ENCODE measurements at places on chromosomes 4 and X.

GRCh38 chrX:22527302-22527701 lies 254.6 kb downstream of the CBLL2 start:
- no peak for DNase-seq

- DNase-seq, result no peak
Observed at GRCh38 chr4:114311787-114312186, 286.8 kb upstream of the UGT8 start.

DNA sequence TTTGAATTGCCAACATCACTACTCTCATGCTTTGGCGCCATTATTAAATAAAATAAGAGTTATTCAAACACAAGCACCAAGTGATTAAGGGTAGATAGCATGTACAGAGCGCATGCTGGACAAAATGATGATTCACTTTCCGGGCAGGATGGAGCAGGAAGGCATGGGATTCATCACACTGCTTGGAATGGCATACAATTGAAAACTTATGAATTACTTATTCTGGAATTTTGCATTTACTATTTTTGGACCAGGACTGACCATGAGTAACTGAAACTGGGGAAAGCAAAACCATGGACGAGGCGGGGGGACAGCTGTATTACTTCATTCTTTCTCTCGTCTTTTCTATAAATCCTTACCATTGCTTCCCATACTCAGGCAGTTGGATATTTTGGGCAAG lies 28.5 kb upstream of the FGF5 start:
- DNase-seq, result peak; percentile 98

DNA sequence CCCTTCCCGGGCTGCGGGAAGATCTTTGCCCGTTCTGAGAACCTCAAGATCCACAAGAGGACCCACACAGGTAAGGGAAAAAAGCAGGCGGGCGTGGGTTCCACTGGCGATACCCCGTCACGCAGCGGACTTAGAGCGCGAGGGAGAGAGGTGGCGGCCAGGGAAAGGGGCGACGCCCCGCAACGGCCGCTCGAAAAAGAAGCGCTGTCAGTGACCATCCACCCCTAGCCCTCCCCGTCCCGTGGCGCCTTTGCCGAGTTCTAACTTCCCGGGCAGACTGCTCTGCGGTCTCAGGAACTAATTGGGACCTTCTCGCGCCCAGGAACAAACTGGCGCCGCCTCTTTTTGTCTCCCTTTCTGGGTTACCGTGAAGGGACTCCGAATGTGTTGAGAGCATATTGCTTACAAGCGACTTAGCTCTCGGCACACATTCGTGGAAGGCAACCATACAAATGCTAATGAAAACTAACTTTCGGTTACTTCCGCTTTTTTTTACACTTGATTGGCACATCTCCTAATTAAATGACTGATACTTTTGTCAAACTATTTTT lies 1.8 kb downstream of the ZIC3 start:
- DNase-seq, result no peak

GRCh38 chr4:148225639-148226038 lies 216.6 kb downstream of the NR3C2 start:
- peak; percentile 34 for DNase-seq

- no peak for DNase-seq
Observed at GRCh38 chr4:6197433-6198174, 2.7 kb downstream of the JAKMIP1 start.

DNA sequence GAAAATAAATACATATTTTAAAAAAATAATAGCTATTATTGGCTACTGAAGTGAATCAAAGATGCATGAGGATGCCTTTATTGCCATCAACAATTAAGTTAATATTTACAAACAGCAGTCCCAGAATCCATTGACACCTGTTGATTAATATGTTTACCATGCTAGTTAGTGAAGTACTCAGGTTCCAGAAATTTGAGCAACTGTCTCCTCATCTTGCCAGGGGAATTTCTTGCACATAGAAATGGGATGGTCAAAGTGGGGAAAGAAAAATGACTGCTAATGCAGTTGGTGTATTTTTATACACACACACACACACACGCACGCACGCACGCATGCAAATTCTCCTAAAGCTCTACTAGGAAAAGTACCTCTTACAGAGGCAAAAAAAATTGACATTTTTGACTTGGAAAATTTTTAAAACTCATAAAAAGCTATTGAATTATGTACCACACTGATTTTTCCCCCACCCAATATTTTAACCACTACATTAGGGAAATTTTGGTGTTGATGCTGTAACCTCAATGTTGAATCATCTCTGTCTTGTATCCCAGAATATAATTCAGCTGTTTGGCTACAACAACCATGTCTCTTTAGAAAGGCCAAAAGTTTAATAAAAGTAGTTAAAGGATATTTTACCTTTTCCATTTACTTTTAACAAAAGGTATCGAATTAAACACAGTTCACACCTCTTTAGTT lies 105.3 kb upstream of the TMEM150C start:
- DNase-seq, result no peak

DNA sequence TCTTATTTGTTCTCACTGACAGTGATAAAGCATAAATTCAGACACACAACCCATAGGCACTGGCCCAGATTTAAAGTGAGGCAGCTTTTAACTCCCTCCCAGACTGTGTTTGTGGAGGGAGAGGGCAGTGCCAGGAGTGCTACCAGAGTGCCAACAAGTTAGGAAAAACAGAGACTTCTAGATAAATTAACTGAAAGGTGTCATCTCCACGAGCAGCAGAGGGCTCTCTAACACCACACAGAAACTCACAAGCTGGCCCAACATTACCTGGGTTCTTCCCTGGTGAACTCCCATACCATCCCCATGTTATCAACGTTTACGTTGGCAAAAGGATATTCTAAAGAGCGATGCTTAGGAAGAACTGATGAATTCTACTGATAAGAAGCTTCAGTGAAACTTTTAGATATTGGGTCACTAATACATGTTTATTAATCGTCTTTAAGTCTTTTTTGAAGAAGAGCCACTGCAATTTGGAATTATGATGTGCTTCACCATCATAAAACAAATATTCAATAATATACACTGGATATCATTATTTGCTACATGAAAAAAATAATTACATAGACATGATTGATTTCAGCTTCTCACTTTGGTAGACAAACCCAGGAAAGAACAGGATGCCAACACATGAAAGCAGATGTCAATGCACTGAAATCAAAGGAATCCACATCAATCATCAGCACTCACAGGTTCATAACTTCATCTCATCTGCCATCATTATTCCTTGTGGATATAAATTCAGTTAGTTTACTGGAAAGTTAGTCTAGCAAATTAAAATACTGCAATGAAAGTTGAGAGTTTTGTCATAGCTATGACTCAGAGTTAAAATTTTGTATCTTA lies 121.2 kb upstream of the NAP1L5 start:
- DNase-seq, result peak; percentile 68

DNA sequence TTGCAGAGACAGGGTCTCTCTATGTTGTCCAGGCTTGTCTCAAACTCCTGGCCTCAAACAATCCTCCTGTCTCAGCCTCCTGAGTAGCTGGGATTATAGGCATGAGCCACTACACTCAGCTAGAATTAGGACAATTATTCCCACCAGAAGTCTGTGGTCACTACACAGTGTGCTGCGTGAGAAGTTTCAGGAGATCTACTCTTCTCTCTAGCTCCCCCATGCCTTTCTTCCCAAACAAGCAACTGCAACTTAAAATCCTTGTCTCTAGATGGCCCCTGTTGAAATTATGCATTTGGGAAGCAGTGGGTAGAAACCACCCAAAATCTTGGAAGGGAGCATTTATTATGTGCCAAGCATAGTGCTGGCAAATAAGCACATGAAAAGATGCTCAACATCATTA lies 21.1 kb upstream of the MAP7D3 start:
- DNase-seq, result no peak

GRCh38 chr4:148452970-148453369 lies 10.8 kb upstream of the NR3C2 start:
- no peak for DNase-seq

DNA sequence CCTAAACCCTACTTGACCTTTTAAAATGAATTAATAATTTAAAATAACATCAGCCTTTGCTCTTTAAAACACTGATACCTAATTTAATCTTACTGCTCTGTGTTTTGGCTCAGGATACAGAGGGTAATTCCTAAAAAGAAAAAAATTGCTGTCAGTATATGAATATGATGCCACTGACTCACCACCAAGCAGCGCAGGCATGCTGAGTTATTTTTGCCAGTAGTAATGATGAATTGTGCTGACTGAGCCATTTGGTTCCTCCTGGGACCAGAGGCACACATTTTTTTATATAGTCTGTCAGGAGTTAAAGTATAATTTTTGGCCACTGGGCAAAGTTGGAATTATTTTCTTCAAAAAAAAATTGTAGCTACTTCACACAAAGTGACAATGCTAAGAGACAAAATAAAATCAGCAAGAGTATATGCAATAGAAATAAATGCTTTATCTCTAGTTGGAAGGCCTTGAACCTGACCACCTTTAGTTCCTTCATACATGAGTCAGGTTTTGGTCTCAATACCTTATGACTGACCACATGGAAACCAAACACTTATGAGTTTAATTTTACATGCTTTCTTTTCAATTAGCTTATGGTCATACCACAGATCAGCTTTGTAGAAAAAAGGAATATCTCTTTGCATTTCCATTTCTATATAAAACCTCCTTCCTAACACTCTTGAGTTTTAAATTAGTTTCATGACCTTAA lies 115.1 kb downstream of the PPP3CA start:
- peak; percentile 87 for DNase-seq

DNA sequence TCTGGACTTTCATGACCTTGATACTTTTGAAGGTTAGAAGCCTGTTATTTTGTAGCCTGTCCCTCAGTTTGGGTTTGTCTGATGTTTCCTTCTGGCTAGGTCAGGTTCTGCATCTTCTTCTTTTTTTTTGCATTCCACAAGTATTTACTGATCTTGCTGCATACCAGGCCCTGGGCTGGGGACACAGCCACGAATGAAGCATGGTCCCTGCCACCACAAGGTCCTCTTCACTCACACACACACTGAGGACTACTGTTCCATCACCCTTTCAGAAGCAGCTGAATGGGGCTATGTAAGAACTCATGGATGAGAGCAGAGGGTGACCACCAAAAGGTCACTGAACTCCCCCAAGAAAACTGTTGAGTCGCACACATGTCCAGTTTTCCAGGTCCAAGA lies 39.2 kb downstream of the USP11 start:
- no peak for DNase-seq

DNA sequence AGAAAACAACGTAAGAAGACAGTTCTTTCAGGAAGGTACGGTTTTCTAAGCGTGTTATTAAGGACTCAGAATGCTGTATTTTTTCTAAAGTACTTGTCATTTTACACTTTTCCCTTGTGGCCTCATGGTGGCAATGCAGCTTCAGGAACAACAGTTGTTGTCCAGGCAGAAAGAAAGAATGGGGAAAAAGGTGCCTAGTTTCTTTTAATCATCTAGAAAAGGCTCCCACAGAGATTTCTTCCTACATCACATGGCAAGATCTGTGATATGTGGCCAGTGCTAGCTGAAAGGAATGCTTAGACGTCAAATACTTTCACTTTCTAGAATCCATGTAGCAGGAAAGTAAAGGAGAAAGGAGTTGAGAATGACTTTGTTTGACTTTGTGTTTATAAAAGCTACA lies 49.0 kb upstream of the TRAM1L1 start:
- DNase-seq, result peak; percentile 49

- no peak for DNase-seq
Observed at GRCh38 chr4:113260688-113261087, 211.2 kb downstream of the ANK2 start.

DNA sequence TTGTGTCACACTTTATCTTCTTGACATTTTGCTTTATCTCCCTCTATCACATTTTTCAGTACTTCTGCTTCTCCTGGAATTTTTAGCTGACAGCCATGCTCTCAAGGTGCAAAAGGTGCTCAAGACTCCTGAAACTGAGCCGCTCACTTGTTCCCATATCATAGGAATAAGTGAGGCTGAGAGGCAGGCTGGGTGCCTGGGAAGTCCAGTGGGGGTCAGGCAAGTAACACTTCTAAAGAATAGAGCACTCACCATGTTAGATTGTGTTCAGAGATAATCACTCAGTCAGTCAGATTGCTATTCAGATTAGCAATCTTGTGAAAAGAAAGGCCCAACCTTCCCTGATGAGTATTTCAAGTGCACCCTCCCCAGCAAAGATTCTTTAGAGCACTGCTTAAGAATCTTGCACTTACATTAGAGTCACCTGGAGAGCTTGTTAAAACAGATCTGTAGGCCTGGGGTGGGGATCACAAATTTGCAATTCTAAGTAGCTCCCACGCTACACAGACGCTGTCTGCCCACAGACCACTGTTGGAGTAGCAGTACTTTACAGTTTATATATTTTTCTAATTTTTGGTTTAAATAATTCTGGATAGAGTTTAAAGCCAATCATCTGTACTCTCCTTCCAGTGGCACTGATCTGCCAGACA lies 23.1 kb upstream of the LRAT start:
- peak; percentile 21 for DNase-seq

DNA sequence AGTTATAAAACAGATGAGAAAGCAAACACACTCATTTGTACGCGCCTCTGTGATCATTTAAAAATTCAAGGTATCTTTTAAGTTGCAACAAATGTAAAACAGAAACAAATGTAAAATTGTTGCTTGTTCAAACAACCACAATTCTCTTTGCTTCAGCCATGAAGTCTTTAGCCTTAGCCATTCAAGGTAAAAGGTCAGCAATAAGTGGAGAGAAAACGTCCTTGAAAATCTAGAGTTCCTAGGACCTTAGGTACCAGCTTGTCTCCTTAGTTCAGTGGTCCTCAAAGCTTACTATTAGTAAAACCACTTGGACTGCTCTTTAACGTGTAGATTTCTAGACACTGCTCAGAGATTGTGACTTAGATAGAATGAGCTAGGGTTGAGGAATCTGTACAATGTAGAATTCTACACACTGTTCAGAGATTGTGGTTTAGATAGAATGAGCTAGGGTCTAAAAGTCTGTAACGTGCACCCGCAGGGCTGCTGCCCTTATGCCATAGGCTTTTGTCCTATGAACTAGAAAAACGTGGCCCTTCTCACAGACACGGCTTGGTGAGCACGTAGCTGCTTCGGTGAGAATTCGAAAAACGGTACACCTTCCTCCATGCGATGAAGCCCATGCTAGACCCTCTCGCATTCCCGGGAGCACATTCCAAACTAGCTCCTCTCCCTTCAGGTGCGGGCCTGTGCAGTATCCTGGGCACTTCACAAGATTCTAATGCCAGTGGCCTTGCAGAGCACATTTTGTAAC lies 1.7 kb downstream of the PLAC8 start:
- DNase-seq, result no peak

DNA sequence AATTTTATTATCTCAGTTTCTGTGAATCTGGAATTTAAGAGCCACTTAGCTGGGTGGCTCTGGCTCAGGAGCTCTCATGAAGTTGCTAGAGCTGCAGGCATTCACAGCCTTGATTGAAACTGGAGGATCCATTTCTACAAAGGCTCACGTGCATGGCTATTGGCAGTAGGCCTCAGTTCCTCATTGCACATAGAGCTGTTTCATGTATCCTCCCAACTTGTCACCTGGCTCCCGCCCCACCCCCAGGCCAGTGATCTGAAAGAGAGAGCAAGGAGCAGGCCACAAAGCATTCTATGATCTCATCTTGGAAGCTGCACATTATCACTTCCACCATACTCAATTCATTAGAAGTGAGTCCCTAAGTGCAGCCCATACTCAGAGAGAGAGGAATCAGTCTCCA lies 18.5 kb upstream of the AP1AR start:
- DNase-seq, result no peak

Measured in bronchial epithelial cell (primary cell).